ENCODE measurements at places on chromosomes 4 and X. TPM values are rescaled to one million over a fixed set of nuclear protein-coding genes. Genes with fewer than 3 reads are reported as not detected.

DNA sequence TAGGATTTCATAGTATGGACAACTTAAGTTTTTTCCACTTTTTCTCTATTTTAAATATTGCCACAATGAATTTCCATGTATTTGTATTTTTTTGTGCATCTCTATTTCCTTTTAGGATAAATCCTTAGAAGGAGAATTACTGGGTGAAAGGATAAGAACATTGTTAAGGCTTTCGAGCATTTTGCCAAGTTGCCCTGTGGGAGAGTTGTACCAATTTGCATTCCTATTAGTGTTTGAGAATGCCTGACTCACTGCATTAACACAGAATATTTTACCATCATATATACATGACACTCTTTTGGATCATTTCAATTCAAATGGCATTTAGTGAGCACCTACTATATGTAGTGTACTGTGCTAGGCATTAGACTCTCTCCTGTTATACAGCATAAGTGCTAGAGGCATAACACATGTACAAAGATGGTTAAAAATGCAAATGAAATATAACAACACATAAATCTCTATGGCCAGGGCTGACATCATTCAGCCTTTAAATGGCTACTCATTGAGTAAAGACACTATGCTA lies 57.0 kb downstream of the PLAC1 start:
- H3K4me1 ChIP-seq: peaks cover 12% of the 10 kb centered on the region
- no peak overlapping the region for H3K27ac ChIP-seq
- no peak for DNase-seq
- no peaks in the 10 kb centered on the region for H3K36me3 ChIP-seq
- no peaks in the 10 kb centered on the region for H3K27me3 ChIP-seq

- no peak overlapping the region for H3K4me3 ChIP-seq
- no peak overlapping the region for H3K27ac ChIP-seq
- H3K4me1 ChIP-seq: peaks cover 13% of the 10 kb centered on the region
Observed at GRCh38 chr4:106594291-106594952, 225.8 kb upstream of the GIMD1 start.

The FGD1 gene
- total RNA-seq: 36.3 TPM

The ENOPH1 gene
- total RNA-seq: 72.3 TPM

- H3K27me3 ChIP-seq: no peaks in the 10 kb centered on the region
- no peak overlapping the region for H3K4me3 ChIP-seq
- no peak overlapping the region for H3K27ac ChIP-seq
- DNase-seq: no peak
- H3K36me3 ChIP-seq: peaks cover 7% of the 10 kb centered on the region
- peaks cover 10% of the 10 kb centered on the region for H3K4me1 ChIP-seq
Observed at GRCh38 chr4:185358514-185358913, 37.2 kb downstream of the LRP2BP start.

The TCEAL4 gene
- total RNA-seq: 46.4 TPM

GRCh38 chrX:103423955-103424638 lies 47.8 kb downstream of the BEX3 start:
- peaks cover 16% of the 10 kb centered on the region for H3K27me3 ChIP-seq
- peaks cover 32% of the 10 kb centered on the region for H3K4me1 ChIP-seq
- peak overlapping the region; percentile 24 for H3K4me3 ChIP-seq
- peak overlapping the region; percentile 49 for H3K27ac ChIP-seq

GRCh38 chr4:127006446-127006877 lies 626.3 kb upstream of the INTU start:
- no peak overlapping the region for H3K4me3 ChIP-seq
- H3K4me1 ChIP-seq: peaks cover 8% of the 10 kb centered on the region
- H3K36me3 ChIP-seq: no peaks in the 10 kb centered on the region
- no peaks in the 10 kb centered on the region for H3K27me3 ChIP-seq

GRCh38 chrX:6614506-6614905 lies 79.6 kb upstream of the VCX3A start:
- H3K36me3 ChIP-seq: peaks cover 18% of the 10 kb centered on the region
- no peak overlapping the region for H3K27ac ChIP-seq
- H3K4me1 ChIP-seq: no peaks in the 10 kb centered on the region
- H3K27me3 ChIP-seq: no peaks in the 10 kb centered on the region

GRCh38 chr4:188372058-188372457 lies 232.8 kb downstream of the TRIML1 start:
- H3K36me3 ChIP-seq: peaks cover 11% of the 10 kb centered on the region
- no peak overlapping the region for H3K27ac ChIP-seq
- no peak overlapping the region for H3K4me3 ChIP-seq
- no peak for DNase-seq
- H3K27me3 ChIP-seq: no peaks in the 10 kb centered on the region
- peaks cover 4% of the 10 kb centered on the region for H3K4me1 ChIP-seq

- no peaks in the 10 kb centered on the region for H3K36me3 ChIP-seq
- no peaks in the 10 kb centered on the region for H3K27me3 ChIP-seq
- H3K4me3 ChIP-seq: no peak overlapping the region
- no peak for DNase-seq
- H3K27ac ChIP-seq: no peak overlapping the region
Observed at GRCh38 chr4:147088146-147088545, 142.5 kb upstream of the TTC29 start.

The CHIC2 gene
- total RNA-seq: 6.9 TPM

GRCh38 chrX:51461053-51462044 lies 35.0 kb downstream of the NUDT11 start:
- H3K27me3 ChIP-seq: no peaks in the 10 kb centered on the region
- H3K4me3 ChIP-seq: no peak overlapping the region
- H3K27ac ChIP-seq: no peak overlapping the region
- H3K36me3 ChIP-seq: no peaks in the 10 kb centered on the region
- peak; percentile 28 for DNase-seq

DNA sequence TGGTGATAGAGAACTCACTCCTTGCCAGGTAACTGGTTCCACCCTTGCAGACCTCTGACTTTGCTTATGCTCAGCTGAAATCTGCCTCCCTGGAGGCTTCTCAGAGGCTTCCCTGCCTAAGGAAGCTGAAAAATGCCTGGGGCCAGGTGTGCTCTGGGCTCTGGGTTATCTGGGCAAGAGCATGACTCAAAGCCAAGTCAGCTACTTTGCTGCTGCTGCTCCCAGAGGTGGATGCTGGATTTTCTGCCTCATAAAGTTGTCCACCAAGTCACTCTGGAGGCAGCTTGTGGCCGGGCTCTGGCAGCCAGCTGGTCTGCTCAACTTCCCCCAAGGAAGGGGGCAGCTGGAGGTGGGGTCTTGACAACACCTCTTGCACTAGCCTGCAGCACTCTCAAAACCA lies 132.7 kb downstream of the PJA1 start:
- no peak for DNase-seq
- H3K27ac ChIP-seq: no peak overlapping the region
- peaks cover 28% of the 10 kb centered on the region for H3K4me1 ChIP-seq
- H3K27me3 ChIP-seq: peaks cover 4% of the 10 kb centered on the region

The TMEM150C gene
- total RNA-seq: 2.7 TPM

The SLC25A53 gene
- total RNA-seq: 2.9 TPM

The TRO gene
- 51.0 TPM for total RNA-seq

DNA sequence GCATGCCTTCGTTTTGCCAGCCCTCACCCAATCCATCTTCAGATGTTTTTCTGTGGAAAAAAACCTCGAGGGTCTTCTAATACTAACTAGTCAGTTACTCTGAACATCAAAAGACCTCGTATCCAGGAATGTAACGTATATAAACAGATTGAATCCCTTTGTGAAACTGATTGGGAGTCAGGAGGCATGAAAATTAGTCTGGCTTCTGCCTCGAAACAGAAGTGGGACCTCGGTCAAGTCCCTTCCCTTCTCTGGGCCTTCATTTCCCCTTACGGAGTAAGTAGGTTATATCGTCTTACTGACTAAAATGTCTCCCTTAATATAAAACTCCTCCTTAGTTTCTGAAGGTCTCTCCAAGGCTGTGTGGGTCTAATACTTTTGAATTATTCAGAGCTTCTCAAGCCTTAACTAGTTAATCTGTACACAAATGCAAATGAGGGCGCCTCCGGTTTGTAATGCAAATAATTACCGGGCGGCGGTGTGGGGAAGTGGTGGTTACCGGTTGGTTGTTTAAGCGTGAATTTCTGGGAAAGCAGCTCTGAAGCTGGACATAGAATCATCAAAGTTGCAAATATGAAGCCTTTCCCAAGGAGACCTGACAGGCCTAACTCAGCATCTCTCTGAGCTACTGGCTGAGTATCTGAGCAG lies 11.4 kb upstream of the NKRF start:
- peak overlapping the region; percentile 10 for H3K4me3 ChIP-seq
- H3K4me1 ChIP-seq: peaks cover 49% of the 10 kb centered on the region
- H3K27ac ChIP-seq: peak overlapping the region; percentile 63
- DNase-seq: peak; percentile 12
- no peaks in the 10 kb centered on the region for H3K27me3 ChIP-seq
- H3K36me3 ChIP-seq: no peaks in the 10 kb centered on the region

DNA sequence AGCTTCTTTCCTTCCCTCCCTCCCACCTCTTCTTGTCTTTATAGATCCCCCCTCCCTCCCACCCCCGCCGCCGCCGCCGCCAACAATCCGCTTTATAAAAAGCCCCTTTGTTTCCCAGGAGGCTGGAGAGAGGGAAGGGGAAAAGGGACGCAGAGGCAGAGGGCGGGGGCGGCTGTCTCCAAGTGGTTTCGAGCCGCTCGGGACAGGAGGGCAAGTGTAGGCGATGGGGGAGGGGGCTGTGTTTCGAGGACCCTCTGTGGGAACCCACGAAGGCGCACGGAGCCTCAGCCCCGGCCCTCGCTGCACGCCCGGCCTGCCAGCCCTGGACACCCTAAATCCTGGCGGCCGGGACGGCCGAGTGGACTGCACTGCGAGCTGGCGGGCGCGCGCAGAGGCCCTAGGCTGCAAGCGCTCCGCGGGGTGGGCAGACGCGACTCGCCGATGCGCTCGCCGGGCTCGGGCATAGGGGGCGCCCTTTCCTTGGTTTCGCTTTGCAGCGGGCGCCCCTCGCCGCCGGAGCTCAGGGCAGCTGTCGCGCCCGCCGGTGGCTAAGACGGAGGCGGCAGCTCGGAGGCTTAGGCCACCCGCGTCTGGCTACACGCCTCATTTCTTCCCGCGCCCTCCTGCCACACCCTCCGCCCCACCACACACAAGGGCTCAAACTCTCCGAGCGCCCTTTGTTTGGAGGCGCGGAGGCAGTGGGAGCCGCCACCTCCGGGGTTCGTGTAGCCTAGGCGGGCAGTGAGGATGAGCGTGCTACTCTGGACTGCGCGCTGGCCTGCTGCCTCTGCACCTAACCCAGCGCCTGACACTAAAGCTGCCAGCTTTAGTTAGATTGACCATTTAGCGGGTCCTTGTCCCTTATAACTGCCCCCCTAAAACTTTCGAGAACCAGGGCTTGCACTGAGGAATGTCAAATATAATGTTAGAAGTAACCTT lies 2.2 kb downstream of the MAMLD1 start:
- peaks cover 81% of the 10 kb centered on the region for H3K27me3 ChIP-seq
- peaks cover 15% of the 10 kb centered on the region for H3K4me1 ChIP-seq
- no peaks in the 10 kb centered on the region for H3K36me3 ChIP-seq
- no peak overlapping the region for H3K27ac ChIP-seq

The MND1 gene
- 36.7 TPM for total RNA-seq

- no peaks in the 10 kb centered on the region for H3K27me3 ChIP-seq
- no peak for DNase-seq
- peaks cover 8% of the 10 kb centered on the region for H3K4me1 ChIP-seq
- no peak overlapping the region for H3K27ac ChIP-seq
- H3K36me3 ChIP-seq: no peaks in the 10 kb centered on the region
- H3K4me3 ChIP-seq: no peak overlapping the region
Observed at GRCh38 chr4:70359115-70359661, 1.4 kb upstream of the SMR3A start.
